ENCODE measurements at places on chromosomes 3 and 15.

- no peak for DNase-seq
Observed at GRCh38 chr3:72015463-72015862, 230.5 kb upstream of the PROK2 start.

GRCh38 chr3:65381496-65382010 lies 657.2 kb downstream of the MAGI1 start:
- no peak for DNase-seq

GRCh38 chr3:152252755-152253154 lies 16.0 kb upstream of the MBNL1 start:
- no peak for DNase-seq

DNA sequence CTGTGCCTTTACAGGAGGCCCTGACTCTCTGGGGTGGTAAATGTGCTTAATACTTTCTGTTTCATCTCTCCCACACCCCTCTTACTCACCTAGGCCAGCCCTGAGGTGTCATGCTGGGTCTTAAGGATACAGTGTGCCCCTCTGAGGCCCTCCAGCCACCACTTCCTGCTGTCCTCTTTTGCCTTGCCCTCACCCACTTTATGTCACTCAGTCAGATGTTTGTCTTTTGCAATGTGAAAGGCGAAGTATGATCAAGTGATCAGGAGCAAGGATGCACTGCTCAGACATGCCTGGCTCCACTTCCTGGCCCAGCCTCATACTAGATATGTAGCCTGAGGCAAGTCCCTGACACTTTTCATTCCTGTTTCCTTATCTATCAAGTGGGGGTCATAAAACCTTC lies 339.0 kb upstream of the NR2E3 start:
- DNase-seq, result no peak

GRCh38 chr3:49567406-49567805 lies 13.1 kb downstream of the BSN start:
- DNase-seq, result no peak

DNA sequence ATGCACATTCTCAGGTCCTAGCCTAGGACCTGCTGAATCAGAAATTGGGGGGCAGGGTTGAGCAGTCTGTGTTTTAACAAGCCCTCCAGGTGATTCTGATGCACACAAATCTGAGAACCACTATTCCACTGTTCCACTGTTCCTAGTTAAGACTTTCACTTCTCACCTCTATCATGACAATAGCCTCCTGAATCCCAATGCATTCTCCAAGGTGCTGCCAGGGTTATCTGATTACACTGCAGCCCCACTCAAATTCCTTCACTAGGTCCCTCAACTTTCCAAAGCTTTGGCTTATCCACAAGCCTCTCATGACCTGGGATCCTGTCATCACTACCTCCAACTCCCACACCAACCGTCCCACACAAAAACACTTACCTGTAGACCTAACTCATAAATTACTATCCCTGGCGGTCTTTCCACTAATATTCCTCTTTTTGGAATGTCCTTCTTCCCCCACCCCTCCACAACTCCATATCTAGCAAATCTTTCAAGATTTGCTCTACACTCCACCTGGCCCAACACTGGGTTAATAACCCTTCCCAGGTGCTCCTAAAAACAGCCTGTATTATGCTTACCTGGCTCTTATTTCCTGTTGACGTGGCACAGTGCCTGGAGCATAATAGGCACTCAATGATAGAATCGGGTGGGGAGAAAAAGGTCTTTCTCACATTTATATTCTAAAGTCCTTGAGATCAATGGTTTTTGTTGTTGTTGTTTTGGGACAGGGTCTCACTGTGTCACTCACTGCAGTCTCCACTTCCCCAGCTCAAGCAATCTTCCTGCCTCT lies 27.2 kb downstream of the TBL1XR1 start:
- no peak for DNase-seq
